LoVo (cell line): ENCODE measurements at places on chromosomes 16 and 17.
A peak's percentile ranks its signal among the peaks of the same experiment; 100 is the strongest.

GRCh38 chr17:1573932-1574696, 11.5 kb upstream of the PITPNA start:
- peak; percentile 74 for DNase-seq

DNA sequence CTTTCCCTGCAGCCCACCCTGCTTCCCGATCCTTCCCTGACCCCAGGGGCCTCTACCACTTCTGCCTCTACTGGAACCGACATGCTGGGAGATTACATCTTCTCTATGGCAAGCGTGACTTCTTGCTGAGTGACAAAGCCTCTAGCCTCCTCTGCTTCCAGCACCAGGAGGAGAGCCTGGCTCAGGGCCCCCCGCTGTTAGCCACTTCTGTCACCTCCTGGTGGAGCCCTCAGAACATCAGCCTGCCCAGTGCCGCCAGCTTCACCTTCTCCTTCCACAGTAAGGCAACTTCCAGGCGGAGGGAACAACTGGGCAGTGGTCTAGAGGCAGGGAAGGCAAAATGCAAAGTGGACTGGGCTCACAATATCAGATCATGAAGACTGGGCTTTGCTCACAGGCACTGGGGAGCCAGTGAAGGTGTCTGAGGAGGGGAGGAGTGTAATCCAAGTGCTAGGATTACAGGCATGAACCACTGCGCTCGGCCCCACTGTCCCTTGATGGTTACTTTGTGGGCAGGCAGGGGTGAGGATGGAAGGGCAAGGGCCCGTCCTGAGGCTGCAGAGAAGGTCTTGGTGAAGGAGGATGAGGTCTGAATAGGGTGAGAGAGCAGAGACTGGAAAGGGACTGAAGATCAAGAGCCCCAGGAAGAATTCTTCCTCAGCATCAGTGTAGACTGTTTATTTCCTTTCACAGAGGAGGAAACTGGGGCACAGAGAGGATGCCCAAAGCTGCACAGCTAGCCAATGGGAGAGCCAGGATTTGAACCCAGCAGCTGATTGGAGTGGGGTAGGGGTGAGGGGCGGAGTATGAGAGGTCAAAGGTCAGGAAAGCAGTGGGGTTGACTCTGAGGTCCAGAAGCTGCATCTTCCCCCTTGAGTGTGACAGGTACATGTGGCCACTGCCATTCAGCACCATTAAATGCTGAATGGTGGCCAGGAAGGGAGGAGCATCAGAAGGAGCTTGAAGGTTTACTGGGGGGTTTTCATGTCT, 16.5 kb upstream of the ADGRG3 start:
- DNase-seq: no peak

- DNase-seq: peak; percentile 29
Observed at GRCh38 chr17:49223517-49224197, 6.9 kb downstream of the PHOSPHO1 start.

DNA sequence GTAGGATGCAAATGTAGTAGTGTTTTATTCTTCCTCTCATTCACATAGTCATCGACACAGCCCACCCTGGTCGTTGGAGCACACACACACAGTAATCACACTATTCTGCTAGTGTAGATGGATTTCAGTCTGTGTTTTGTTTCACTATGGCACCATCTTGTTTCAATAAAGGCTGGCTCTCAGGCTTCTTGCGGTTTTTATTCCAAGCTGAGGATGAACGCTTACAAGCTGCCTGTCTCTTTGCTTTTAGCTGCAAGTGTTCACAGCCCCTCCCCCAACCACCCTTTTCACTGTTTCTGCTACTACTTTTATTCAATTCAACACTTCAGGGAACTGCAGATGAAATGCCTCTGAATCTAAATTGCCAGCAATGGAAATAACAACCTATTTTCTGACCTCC, 140.9 kb upstream of the PMFBP1 start:
- no peak for DNase-seq

- DNase-seq: no peak
Observed at GRCh38 chr16:58417600-58417999, 25.3 kb downstream of the GINS3 start.

DNA sequence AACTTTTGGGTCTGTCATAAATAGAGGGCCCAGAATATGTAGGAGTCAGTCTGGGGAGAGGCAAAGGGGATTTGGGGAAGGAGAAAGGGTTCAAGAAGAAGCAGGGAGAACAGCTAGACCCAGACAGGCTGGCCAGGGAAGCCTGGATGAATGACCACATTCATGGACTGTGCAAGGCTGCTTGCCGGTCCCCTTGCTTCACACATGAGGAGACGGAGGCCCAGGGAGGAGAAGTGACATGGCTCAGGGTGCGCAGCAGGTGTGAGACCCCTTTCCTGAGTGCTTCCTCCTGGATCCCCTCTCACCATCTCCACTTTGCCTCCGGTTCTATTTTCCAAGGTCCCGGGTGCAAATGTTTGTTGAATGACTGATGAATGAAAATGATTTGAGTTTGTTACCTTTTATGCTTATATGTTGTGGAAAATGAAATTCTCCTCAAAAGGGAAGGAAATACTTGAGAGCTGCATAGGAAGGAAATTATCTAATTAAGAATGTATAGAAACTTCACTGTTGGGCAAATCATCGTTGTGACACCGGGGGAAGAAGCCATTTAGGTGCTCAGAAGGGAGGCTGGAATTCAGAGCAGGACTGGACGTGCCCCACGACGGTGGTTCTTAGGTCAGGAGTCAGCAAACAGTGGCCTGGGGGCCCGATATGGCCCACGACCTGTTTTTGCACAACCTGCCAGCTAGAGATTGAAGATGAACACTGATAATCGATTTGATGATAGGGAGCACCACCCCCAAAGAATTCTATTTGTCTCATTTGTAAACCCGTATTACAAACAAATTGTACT, 559 bp downstream of the ITGAM start:
- no peak for DNase-seq
